ENCODE measurements at places on chromosomes 2 and 18.

DNA sequence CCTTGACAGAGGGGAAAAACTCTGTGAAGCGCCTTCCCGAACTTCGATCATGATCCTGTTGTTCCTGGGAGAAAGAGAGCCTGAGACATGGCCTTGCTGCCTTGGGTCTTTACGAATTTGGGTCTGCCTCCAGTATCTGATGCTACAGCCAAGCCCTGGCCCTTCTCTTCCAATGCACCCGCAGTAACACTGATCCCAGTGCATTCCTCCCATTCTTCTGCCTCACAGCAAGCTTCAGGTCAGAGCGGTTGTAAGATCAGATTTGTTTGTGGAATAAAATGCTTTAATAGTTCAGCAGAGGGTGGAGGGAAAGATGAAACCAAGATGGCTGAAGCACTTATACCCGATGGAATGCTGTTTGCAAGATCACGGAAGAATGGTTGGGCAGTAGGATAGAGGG lies 196.7 kb upstream of the SIX2 start:
- no peak for DNase-seq

- DNase-seq: no peak
Observed at GRCh38 chr2:234670806-234671205, 173.9 kb upstream of the ARL4C start.

GRCh38 chr2:207437524-207438143 lies 92.1 kb upstream of the CREB1 start:
- DNase-seq: no peak

DNA sequence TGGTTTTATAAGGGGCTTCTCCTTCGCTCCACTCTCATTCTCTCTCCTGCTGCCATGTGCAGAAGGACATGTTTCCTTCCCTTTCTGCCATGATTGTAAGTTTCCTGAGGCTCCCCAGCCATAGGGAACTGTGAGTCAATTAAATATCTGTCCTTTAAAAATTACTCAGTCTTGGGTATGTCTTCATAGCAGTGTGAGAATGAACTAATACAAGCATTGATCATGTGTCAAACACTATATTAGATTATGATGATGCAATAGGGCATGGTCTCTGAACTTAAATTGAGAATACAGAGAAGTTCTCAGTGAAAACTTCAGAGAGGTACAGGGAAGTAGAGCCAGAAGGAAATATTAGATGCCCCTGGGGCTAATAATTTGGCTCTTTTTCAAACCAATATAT lies 5.9 kb upstream of the MAP4K3 start:
- no peak for DNase-seq

- peak; percentile 23 for DNase-seq
Observed at GRCh38 chr2:170929686-170930050, 615 bp downstream of the GORASP2 start.

- no peak for DNase-seq
Observed at GRCh38 chr2:36616947-36617346, 19.0 kb upstream of the FEZ2 start.

DNA sequence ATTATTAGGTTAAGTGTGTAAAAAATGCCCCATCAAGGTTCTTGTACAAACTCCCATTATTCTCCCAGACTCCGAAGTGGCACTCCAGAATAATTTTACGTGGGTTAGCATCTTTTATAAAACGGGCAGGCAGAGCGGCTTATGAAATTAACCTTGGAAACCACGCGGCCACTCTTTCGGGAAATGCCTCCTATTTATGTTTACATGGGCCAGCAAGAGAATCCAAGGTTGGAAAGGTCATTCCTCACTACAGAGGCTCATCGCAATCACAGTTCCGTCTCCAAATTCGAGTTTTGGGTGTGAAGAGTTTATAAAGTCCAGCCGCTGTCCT lies 1.2 kb upstream of the IMPA2 start:
- no peak for DNase-seq

GRCh38 chr18:6633310-6633709 lies 96.2 kb upstream of the ARHGAP28 start:
- DNase-seq: no peak

- peak; percentile 23 for DNase-seq
Observed at GRCh38 chr18:13371689-13372418, 153.3 kb downstream of the LDLRAD4 start.

GRCh38 chr2:6231166-6231565 lies 539.0 kb downstream of the SOX11 start:
- no peak for DNase-seq
